Endodermal cell (in vitro differentiated cells): ENCODE measurements at places on chromosomes 7 and 10. TPM values are rescaled to one million over a fixed set of nuclear protein-coding genes. Genes with fewer than 3 reads are reported as not detected.

DNA sequence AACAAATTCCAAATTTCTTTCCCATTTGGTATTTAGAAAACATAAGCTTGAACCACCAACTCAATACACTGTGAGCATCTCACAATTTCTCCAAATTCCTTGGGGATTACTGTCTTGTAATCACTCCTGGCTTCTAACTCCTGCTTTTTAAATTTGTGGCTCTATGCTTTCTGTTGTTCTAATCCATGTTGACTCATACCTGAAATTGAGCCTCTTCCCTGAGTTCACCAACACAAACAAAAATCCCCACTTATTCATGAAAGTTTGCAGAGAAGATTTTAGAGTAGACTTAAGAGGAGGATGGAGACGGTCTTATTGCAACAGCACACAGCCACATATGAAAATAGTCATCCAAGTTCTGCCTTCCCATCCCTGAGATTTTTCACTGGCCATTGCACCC is 252.5 kb downstream of the PTEN start:
- H3K27me3 ChIP-seq = peaks cover 6% of the 10 kb centered on the region
- no peak overlapping the region for H3K27ac ChIP-seq
- DNase-seq = no peak
- H3K36me3 ChIP-seq = no peaks in the 10 kb centered on the region
- peaks cover 5% of the 10 kb centered on the region for H3K4me1 ChIP-seq

PCGF5 gene
- total RNA-seq = 6.5 to 9.2 TPM (median 8.6 TPM) in 3 replicates

DNA sequence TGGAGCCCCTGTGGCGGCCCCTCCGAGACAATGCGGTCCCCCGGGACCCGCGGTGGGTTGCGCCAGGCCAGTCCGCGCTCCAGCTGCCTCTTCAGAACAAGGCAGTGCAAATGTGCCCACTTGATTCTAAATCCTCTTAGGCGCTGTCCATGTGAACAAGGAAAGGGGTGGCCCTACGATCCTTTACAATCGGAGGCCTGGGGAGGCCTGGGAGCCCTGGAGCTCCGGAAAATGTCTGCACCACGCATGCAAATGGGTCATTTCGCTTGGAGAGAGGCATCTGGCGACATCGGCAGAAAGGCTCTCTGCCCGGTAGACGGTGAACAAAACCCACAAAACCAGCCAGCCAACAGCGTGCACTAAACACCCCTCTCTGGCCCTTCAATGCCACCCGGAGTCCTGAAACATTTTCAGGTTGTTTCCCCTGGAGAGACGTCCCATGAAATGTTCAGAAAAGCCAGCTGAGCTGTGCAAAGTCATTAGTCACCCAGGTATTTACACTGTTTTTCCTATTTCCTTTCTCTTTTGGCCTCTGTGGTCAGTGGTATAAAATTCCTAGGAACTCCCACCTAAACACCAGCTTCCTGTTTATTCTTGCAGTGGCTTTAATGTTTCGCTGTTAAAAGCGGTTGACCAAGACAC is 102.8 kb upstream of the ZNF438 start:
- H3K27ac ChIP-seq = peak overlapping the region; percentile 98
- peaks cover 3% of the 10 kb centered on the region for H3K4me1 ChIP-seq
- no peaks in the 10 kb centered on the region for H3K27me3 ChIP-seq
- H3K36me3 ChIP-seq = no peaks in the 10 kb centered on the region

MAGI2 gene
- 18.7 and 19.2 TPM in 2 replicates for total RNA-seq

GRCh38 chr10:24804956-24805355 is 81.3 kb upstream of the ARHGAP21 start:
- H3K36me3 ChIP-seq = no peaks in the 10 kb centered on the region
- H3K27me3 ChIP-seq = no peaks in the 10 kb centered on the region
- no peak overlapping the region for H3K27ac ChIP-seq

DNA sequence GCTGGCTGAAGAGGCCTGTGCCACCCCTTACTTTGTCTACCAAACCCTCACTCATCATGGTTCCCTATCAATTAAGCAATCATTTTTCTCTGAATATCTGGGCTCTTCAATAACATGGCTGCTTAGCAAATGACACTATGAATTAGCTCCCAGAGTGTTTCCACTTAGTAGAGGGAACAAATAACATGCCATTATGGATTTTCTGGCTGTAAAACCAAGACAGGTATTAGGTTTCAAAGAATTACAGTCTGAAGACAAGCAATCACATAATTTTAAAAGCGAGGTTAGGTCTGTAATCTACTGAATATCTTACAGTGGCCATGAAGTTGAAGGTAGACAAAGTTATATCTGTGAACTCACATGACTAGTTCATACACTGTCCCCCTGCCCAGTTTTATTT is 220.8 kb upstream of the PHYHIPL start:
- no peak overlapping the region for H3K27ac ChIP-seq
- no peaks in the 10 kb centered on the region for H3K36me3 ChIP-seq
- H3K4me1 ChIP-seq = no peaks in the 10 kb centered on the region
- peaks cover 15% of the 10 kb centered on the region for H3K27me3 ChIP-seq

DNA sequence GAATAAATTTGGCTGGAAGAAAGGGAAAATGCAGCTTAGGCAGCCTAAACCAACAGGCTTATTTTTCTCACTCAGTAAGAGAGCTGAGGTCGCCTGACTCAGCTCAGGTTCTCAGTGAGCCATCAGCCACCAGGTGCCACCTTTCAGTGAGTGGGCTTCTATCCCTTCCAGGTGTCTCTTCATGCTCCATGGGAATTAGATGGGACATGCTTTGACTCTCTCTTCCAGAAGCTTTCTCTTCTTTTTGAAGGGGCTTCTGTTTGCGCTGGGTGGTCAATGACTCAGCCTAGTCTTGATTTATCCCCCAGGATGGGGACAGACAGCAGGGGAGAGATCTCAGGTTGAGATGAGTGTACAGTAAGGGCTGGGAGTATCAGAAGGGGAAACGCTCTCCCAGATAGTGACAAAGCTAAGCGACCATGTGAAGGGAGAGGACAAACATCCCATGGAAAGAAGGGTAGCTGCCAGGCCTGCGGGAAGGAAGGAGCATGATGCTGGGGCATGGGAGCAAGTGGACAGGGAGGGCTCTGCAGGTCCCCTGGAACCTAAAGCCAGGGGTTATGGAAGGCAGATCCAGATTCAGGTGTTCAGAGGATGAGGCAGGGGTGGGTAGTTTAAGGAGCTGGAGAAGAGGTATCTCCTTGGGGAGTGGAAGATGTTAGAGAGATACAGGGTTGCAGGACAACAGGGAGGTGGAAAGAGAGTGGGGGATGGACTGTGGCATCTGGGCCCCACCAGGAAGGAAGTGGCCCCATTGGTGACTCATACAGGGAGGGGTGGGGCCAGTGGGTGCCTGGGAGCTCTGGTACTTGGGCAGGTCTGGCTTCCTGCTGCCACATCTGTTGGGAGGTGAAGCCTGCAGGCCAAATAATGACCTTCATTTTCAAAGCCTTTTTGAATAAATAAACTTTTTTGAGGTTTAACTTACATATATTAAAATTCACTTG is 32.5 kb downstream of the OGDH start:
- no peak overlapping the region for H3K4me3 ChIP-seq
- no peaks in the 10 kb centered on the region for H3K4me1 ChIP-seq
- peak; percentile 66 for DNase-seq
- no peaks in the 10 kb centered on the region for H3K36me3 ChIP-seq
- no peaks in the 10 kb centered on the region for H3K27me3 ChIP-seq
